ENCODE measurements at places on chromosomes 2 and 18. TPM values are rescaled to one million over a fixed set of nuclear protein-coding genes. Genes with fewer than 3 reads are reported as not detected.
A peak's percentile ranks its signal among the peaks of the same experiment; 100 is the strongest.

Gene RESP18
- total RNA-seq = not detected

Gene LDLRAD4
- total RNA-seq = not detected

Gene RGPD4
- total RNA-seq = not detected

Gene VIT
- not detected for total RNA-seq

Gene EML4
- 31.9 TPM for total RNA-seq

Gene ZCCHC2
- total RNA-seq = 8.7 TPM

Gene SAG
- total RNA-seq = not detected

Gene AQP12B
- total RNA-seq = not detected

Gene UGT1A4
- total RNA-seq = 2.9 TPM

Gene SOX11
- not detected for total RNA-seq

Gene STEAP3
- 8.1 TPM for total RNA-seq

Gene ESPNL
- not detected for total RNA-seq

DNA sequence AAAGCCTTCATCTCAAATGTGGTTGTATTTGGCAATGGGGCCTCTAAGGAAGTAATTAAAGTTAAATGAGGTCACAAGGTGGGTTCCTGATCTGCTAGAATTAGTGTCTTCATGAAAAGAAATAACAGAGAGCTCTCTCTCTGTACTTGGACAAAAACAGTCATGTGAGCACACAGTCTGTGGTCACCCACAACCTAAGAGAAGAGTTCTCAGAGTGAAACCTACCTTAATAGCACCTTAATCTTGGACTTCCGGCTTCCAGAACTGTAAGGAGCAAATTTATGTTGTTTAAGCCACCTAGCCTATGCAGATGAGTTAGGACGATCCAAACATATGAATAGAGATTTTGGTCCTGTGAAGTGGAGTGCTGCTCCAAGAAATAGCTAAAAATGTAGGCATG, 758.9 kb downstream of the LRRTM4 start:
- DNase-seq = no peak

GRCh38 chr2:118881490-118882129, 34.2 kb upstream of the EN1 start:
- DNase-seq = peak; percentile 64

DNA sequence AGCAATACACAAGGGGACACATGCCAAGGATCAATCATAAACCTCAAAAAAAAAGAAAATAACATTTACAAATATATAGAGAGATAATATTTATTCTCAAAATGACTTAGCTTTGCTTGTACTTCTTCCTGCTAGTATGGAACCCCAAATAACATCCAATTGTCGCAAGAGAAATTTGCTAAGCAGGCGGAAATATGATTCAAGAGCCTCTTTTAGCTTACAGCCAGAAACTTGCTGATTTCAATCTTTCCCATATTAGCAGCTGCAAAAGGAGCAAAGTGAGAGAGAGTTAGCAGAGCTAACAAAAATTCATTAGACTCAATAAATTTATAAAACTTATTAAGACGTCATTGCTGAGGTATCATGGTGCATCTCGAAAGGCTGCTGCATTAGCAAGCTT, 294.9 kb downstream of the FSIP2 start:
- no peak for DNase-seq

DNA sequence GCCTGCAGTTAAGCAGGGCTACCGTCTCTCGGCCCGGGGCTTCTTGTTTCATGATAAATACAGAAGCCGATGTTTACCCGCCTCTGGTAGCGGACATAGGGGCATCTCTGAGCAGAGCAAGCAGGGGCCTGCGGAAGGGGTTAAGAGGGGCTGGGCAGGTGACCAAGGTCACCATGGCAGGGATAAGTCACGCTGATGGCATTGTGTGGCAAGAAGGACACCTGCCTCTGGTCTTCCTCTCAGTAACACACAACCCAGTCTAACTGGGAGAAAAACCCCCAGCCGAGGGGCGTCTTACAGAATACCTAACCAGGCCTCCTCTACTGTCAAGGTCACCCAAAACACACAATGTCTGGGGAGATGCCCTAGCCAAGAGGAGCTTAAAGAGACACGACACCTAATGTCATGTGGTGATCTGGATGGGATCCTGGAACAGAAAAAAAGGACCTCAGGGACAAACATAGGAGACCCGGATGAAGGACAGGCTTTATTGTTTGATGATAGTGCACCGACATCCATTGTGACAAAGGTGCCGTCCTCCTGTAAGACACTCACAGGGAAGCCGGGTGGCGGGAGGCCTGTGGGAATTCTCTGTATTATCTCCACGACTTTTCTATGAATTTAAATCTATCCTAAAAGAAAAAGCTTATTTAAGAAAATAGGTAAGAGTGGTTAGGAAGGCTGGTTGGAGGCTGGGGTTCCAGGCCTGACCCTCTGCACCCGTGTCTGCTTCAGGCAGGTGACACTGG, 24.8 kb downstream of the SH3BP4 start:
- DNase-seq = no peak

GRCh38 chr2:8986327-8986976, 17.0 kb downstream of the MBOAT2 start:
- DNase-seq = no peak

- DNase-seq = no peak
Observed at GRCh38 chr2:88234760-88235159, 64.6 kb downstream of the THNSL2 start.

DNA sequence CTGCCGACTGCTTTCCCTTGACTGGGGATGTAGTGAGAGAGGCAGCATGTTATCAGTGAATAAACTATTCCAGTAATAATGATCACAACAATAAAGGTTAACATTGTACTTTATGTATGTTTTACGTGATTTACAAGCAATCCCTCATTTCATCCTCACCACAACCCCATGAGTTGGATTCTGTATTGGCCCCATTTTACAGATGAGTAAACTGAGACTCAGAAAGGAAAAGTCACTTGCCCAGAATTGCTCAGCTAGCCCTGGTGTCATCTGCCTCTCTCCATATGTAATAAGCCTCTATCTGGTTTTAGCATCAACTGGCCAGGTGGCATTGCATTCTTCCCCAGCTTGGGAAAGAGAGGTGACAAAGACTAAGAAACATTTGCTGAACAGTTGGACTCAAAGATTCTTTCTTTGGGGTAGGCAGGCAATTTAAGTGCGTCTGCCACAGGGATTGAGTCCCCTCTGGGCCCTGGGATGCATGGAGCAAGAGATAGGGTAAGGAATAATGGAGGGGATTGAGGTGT, 2.2 kb downstream of the CXCR2 start:
- DNase-seq = no peak

GRCh38 chr2:121524685-121525425, 5.8 kb upstream of the RNU4ATAC start:
- peak; percentile 93 for DNase-seq

GRCh38 chr2:135820003-135820618, 16.9 kb downstream of the LCT start:
- no peak for DNase-seq

GRCh38 chr2:166593403-166593802, 99.4 kb upstream of the SCN7A start:
- DNase-seq = peak; percentile 68

- DNase-seq = no peak
Observed at GRCh38 chr2:219421323-219421722, 3.1 kb downstream of the DES start.

GRCh38 chr2:63843791-63844190, 2.1 kb downstream of the UGP2 start:
- DNase-seq = no peak

DNA sequence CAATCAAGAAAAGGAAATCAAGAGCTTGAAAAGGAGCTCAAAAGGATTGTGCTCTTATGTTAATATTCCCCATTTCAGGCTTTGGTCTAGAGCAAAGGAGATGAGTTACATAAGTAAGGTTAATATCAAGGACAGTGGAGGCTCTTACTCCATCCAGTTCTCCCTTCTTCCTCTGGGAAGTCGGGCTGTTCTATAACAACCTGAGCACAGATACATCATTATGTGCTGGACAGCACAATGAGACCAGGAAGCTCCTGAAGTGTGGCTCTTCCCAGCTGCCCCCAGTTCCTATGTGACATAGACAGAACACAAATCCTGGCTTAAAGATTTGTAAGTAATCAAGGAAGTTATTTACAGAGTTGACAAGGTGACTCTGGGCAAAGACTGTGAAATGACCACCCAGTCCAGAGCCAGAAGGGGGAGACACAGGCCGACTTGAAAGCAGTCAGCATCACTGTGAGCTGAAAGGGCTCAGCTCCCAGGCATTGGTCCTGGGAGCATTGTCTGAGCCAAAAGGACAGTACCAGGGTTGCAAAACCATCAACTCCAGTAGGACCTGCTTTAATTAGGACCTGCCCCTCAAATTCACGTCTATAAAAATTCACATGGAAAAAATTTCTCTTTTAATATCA, 917.6 kb upstream of the ACVR2A start:
- peak; percentile 56 for DNase-seq

GRCh38 chr2:85813982-85814801, 60.4 kb downstream of the ATOH8 start:
- DNase-seq = peak; percentile 74

DNA sequence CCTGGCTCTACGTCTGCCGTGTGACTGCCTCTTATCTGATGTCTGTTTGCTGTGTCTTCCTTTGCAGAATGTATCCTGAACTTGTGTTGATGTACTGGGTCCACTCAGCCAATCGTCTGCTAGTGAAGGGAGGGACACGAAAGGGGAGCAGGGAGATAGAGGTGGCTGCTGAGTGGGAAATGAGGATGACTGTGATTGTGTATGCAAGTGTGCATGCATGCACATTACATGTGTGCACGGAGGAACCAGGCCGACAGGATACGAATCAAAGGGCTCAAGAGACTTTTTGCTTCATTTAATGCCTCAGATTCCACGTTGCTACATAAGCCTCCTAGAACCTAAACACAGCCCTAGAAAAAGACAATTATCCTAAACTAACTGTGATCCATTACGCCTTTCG, 111.2 kb downstream of the TFCP2L1 start:
- no peak for DNase-seq

- peak; percentile 53 for DNase-seq
Observed at GRCh38 chr2:195674491-195675221, 17.6 kb downstream of the SLC39A10 start.

DNA sequence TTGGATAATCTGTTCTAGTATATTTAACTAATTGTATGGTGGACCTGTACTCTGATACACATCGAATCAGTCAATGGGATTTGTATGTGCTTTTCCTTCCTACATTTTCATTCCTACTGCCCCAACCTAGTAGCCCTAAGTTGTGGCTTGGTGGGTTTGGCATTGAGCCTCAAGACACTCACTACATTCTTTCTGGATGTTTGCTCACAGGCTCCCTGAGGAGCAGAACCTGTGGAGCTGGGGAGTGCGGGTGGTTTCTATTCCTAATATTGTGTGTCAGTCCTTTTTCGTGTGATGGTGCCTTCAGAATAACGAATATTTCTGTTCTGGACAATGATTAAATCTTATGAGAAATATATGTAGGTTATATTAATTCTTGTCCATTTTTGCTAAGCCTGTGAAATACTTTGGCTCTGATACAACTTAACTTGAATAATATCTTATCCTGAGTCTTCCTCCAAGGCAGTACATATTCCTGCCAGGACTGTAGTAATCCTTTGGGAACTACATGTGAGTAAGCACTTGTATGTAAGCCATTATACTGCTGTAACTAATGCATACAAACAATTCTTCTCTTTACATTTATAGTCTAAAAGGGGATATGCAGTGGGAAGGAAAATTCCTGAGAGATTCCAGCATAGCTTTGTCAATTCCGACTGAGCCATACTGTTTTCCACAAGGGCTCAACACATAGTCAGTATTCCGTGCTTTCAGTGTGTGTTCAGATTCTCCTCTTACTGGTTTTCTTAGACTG, 150.6 kb downstream of the AGPS start:
- DNase-seq = peak; percentile 8

- peak; percentile 96 for DNase-seq
Observed at GRCh38 chr18:58013241-58014211, 30.5 kb upstream of the NEDD4L start.

- DNase-seq = no peak
Observed at GRCh38 chr18:13587001-13587400, 139.4 kb downstream of the FAM210A start.

GRCh38 chr2:150409196-150409595, 78.3 kb downstream of the RND3 start:
- DNase-seq = no peak

DNA sequence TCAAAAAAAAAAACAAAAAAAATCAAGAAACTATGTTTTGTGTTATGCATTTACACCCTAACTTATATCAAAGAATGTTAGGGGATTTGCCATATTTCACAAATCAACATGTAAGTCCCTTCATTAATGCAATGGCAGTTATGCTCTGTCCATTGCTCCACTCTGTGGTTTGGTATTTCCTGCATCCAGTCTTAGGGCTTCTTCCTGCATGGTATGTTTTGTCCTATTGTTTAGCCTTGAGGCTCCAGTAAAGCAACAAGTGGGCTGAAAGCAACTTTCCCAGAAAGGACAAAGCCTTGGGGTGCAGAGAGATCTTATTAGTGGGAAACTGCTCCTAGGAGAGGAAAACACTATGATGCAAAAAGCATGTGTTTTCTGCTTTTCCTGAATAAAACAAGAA, 474.1 kb downstream of the IRS1 start:
- DNase-seq = peak; percentile 15

DNA sequence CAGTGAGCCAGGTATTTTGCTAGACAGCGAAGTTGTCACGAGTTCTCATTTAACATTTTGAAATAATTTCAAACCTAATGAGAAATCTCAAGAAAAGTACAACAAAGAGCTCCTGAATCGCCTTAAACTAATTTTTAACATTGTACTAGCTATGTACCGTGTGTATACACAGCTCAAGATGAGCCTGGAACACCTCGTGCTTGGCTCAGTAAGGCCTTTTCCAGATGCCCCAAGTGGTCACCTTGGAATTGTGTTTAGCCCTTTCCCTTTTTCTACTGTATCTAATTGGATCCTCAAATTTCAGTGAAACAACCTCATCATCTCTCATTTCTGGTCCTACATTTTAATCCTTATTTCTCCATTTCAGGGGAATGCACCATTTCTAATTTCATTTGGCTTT, 7.2 kb downstream of the PTPN4 start:
- no peak for DNase-seq

DNA sequence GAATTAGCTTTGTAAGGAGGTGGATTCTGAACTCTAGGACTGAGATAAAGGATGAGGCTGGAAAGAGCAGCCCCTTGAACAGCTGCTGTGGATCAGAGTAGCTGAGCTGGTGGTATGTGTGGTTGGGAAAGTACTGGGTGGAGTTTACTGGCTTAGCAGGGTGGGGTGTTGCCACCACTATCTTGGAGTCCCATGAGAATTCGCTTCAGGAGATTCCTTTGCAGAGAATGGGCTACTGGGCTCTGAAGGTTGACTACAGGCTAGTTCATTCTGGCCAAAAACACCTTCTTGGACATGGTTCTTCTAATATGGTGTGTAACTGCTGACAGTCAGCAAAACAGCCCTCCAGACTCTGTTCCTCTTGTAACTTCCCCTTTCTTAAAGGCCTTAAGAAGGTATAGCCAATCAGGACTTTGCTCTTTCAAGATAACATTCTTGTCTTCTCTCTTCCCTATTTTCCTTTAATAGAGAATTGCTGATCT, 52.7 kb downstream of the TET3 start:
- DNase-seq = no peak

- no peak for DNase-seq
Observed at GRCh38 chr2:103876611-103877010, 977.3 kb upstream of the POU3F3 start.

GRCh38 chr2:133968446-133968845, 285.4 kb upstream of the MGAT5 start:
- DNase-seq = no peak
